A549 (cell line): ENCODE measurements at places on chromosomes 11 and 22.

- no peak for DNase-seq
These were observed 69.3 kb upstream of the OPCML start for GRCh38 chr11:133601641-133602040.

DNA sequence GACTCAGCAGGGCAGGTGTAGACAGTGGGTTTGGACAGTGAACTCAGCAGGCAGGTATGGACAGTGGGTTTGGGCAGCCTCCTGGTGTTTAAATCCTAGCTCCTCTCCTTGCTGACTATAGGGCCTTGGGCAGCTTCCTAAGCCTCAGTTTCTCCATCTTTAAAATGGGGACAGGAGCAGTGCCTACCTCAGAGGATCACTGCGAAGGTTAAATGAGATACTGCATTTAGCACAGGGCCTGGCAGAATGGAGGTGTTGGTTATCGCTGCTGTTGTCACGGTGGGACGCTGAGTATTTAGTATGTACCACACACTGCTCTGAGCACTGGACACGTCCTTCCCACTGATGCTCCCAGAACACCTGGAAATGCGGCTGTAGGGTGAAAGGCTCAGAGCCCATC, 14.4 kb upstream of the SCGB1A1 start:
- no peak for DNase-seq

DNA sequence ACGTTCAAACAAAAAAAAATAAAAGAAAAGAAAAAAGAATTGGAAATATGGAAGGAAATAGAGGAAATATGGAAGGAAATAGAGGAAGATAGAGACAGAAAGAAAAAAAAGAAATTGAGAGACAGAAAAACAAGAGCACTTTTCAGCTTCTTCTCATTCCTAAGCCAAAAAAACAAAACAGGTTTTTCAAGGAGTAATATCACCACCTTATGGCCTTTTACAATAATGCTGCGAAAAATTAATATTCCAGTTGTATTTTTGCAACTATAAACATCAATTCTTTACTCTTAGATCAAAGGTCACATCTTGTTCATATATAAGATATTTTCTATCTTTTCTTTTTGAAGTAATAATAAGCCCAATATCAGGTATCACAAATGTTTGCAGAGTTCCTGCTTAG, 328.3 kb downstream of the FAT3 start:
- no peak for DNase-seq

- DNase-seq = no peak
These were observed 73.4 kb downstream of the MED15 start for GRCh38 chr22:20580611-20581502.

GRCh38 chr22:45870011-45870410, 107.0 kb downstream of the WNT7B start:
- DNase-seq = no peak

- no peak for DNase-seq
These were observed 655.9 kb upstream of the TENM4 start for GRCh38 chr11:80096736-80097135.

DNA sequence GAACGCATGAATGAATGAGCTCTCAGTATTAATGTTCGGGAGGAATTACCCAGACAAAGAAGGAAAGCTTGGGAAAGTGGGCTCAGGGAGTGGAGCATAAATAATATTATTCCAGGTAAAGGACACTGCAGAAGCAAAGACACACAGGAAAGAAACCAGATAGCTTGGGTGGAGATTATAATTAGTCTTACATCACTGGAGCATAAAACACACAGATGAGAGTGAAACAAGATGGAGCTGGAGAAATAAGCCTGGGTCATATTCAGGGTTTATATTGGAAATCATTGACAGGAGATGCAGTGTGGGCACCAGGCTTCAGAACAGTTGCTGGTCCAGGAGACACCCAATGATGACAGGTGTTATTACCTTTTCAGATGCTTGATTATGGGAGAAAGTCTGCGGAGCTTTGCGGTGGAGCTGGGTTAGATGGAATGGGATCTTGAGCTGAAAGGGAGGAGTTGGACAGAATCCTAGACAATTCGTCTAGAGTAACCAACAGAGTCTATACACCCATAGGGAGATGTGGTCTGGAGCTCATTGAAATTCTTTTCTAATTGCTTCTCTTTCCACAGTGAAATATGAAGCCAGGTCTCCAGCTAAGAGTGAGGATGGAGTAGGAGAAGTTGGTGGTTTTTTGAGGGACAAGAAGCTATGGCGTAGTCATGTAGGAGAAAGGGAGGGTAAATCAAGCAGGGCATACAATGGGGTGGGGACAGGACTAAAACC, 227.2 kb downstream of the FAM76B start:
- DNase-seq = no peak

- no peak for DNase-seq
These were observed 1.8 kb downstream of the FUT4 start for GRCh38 chr11:94545264-94546161.

GRCh38 chr11:35717043-35717442, 54.5 kb downstream of the TRIM44 start:
- no peak for DNase-seq

DNA sequence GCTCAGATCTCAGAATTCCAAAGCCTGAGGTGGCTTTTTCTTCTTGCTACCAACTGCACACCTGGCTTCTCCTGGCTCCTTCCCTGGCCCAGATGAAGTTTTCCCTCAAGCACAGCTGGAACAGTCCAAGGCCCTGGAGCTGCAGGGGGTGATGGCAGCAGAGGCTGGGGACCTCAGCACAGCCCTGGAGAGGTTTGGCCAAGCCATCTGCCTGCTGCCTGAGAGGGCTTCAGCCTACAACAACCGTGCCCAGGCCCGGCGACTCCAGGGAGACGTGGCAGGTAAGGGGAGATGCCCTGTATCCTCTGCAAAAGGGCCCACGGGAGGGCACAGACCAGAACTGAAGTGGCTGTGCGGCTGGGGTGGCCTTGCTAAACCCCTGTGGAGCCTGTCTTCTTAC, 1.2 kb downstream of the TTC36 start:
- no peak for DNase-seq

DNA sequence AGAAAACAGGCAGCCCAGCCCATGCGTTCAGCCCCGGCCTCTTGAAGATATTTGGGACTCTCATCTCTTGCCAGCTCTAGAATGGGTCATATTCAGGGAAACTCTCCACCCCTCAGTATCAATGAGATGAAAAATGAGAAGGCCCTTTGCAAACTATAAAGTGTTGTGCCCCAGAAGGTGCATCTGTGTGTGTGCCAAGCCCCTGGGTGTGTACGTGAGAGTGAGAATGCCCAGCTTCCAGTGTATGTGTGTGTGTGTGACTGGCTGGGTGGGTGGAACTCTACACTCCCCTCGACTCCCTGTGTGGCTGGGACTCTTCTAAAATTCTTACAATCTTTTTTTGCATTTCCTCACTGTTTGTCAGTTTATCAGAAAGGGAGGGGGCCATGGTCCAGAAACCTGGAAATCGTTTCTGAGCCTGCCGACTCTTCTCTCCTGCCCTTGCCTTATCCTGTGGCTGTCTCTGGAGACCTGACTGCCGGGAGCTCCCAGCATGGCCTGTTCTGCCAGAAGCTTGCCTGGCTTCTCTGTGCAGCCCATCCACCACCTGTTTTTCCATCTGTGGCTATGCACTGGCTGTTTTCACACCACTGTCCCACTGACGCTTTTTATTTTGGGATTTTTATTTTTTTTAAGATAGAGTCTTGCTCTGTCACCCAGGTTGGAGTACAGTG, 1.2 kb downstream of the P2RY6 start:
- no peak for DNase-seq

- DNase-seq = no peak
These were observed 76.0 kb upstream of the WNT7B start for GRCh38 chr22:46052801-46053562.

GRCh38 chr22:27460591-27461347, 340.8 kb downstream of the MN1 start:
- no peak for DNase-seq

GRCh38 chr11:116955949-116956348, 118.5 kb upstream of the APOA1 start:
- no peak for DNase-seq

DNA sequence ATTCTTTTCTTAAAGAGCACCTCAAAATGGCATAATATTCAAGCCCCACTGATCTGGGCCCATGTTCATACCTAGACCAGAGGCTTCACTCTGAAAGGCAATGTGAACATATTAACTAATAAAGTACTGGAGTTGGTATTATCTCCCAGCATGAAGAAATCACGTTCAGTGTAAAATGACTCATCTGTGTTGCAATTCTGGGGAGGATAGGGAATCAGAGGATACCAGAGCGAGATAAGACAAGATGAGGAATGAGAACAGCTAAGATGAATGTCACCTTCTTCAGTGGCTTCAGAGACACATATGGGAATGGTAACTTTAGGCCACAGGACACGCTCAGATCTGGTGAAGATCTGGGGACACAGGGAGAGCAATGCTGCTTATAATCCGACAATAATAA, 121.1 kb downstream of the NTM start:
- DNase-seq = no peak

DNA sequence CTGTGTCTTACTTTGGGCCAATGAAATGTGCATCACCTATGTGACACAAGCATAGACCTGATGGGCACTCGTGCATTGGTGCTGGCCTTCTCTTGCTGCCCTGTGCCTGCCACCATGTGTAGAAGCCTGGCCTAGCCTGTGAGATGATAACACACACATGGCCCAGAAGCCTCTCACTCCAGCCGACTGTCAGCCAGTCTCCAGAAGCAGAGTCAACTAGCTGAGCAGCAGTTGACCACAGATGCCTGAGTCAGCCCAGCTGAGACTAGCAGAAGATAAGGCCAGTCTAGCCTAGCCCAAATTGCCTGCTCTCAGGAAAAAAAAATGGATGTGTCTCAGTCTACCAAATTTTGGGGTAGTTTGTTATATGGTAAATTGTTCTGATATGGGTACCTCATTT, 46.2 kb downstream of the CSNK2A3 start:
- DNase-seq = no peak

GRCh38 chr11:70019576-70020011, 58.5 kb upstream of the ANO1 start:
- DNase-seq = no peak

- no peak for DNase-seq
These were observed 83.6 kb downstream of the BCR start for GRCh38 chr22:23263651-23264555.
